ENCODE measurements at places on chromosomes 3 and 15.
A peak's percentile ranks its signal among the peaks of the same experiment; 100 is the strongest.

DNA sequence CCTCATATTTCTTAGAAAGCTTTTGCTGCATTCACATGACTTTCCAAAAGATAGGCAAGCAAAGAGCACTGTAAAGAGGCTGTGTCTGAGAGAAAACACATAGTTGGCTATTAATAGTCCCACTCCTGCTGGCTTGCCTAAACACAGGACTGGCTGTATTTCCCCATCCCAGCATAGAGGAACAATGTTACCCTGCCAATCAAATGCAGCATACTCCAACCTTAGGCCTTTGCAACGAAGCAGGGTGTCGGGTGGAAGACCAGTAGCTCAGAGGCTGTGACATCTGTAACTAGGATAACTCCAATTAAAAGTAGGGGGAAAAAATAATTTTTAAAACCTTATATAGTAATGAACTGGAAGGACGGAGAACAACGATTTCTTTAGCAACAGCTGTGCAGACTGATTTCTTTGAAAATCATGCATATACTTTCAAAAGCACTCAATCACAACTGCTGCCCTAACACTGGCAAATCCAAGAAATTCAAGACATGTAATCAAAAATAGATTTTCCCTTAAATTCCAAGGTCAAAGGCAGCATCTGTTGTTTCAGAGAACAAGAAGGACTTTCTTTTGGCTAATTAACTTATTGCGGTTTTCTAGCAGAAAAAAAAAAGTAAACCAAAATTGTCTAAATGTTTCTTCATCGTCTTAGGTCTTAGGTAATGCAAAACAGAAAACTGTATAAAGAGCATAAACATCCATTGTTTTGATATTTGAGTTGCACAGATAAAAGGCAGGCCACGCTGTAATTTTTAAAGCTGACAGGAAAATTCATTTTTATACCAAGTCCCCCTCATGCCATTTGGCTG, 139.3 kb downstream of the TNIK start:
- no peak for DNase-seq

- DNase-seq, result no peak
Measured at GRCh38 chr3:74263031-74263430, 351.4 kb downstream of the CNTN3 start.

DNA sequence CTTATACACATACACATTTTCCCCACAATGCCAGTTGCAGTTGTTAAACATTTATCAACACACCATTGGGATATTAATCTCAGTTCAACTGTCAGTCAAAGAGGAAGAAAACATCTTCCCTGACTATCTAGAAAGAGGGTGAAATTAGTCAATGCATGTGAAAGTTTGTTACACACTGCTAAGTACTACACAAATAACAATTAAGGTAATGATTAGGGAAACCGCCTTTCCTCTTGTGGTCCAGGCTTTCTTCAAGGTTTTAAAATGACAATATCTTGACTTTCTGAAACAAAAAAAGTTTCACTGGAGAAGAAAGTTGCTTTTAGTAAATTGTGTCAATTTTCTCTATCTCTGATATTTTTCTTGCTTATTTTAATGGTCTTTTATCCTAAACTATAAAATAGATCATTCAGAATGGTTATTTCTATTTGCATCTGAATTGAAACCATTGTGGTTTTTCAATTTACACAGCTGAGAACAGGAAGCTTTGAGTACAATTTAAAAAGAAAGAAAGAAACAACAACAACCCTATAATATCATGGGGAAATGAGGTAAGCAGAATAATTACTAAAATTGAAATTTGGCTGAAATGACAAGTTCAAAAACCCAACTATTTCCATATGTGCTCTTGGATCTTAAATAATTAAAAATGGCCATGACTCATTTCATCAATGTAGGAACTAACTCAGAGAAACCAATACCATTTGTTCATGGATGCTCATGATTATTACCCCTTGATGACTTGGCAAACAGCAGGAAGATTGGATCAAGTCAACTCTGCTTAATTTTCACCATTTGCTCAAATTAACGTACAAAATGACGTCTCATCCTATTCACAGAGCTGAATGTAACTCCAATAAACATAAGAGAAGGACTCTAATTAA, 31.7 kb downstream of the GPR149 start:
- no peak for DNase-seq

DNA sequence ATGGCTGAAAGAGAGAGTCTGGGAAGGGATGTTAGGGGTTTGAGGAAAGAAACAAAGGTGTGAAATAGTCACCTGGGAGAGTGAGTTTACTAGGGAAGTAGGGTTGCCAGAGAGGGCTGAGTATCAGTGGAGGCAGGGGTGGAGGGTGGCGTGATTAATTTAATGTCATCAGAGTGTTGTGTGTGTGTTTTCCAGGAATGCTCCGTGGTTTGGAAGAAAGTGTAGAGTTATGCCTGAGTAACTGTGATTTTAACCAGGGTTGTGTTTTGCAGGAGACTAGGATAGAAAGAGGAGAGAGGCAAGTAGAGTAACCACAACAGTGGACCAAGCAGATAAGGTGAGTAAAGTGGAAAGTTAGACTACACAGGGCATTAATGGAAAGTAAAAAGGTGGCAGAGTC, 27.2 kb downstream of the PLD1 start:
- DNase-seq, result no peak

DNA sequence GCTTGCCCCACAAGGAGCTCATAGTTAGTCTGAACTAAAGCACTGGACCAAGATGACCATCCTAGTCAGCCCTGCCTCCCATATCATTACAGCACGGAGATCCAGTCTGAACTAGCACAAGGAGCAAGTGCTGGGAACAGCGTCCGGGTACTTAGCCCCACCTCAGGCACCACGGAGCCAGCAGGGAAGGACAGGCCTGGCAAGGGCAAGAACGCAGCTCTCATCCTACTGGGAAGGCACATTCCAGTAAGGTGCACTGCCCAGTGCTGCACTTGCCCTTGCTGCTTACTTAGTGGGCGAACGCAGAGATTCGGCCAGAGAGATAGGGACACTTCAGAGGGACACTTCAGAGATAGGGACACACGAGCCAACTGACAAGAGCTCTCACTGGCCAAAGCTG, 27.6 kb downstream of the SEC61A1 start:
- DNase-seq, result no peak

DNA sequence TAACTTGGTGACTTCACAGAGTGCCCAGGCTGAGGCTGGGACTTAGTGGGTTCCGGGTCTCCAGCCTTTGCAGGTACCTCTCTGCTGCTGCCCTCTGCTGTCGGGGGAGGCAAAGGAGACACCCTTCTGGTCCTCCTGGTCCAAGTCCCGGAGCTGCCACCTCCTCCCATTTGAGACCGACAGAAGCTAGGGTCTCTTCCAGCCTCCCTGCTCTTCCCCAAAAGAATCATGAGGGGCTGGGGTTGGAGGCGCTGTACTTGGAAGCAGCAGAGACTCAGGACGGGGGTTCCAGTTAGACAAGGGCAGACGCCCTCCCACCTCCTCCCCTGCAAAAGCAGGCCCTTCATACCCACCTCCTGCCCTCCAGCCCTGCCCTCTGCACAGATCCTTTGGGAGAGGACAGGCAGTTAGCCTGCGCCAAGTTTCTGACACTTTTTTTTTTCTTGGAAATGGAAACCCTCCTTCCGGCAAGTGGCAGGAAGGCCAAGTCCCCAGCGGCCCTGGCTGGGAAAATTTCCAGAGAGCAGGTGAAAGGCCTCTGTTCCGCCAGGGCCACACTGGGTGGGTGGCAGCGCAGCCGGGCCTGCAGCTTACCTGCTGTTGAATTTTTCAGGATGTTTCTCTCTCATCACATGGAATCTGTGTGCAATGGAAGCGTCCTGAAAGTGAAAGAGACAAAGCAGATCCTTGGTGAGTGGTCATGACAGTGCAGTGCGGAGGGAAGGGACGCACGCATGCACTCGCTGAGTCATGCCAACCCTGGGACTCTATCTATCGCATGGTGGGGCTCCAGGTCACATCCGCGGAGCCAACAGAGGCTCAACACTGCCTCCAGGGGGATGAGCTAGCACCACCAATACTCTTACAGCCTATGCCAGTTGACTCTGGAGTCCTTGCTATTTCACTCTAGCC, 119.9 kb downstream of the DGKG start:
- peak; percentile 57 for DNase-seq

DNA sequence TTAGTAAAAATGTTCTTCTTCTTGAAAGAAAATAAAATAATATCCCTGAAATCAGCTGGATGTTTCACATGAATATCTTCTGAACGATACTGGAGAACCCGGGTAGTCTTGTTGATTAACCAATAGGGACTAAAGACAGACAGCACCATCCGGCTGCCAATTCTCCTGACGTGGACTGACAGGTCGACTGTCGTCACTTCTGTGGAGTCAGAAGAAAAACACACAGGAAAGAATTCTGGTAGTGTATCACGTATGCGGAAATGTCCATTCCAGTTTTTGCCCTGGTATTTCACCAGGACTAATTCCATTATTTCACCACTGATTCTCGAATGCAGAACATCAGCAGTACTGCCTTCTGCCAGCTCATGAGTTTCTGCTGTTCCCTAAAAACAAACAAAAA, 144.6 kb downstream of the VPS13C start:
- DNase-seq, result no peak

DNA sequence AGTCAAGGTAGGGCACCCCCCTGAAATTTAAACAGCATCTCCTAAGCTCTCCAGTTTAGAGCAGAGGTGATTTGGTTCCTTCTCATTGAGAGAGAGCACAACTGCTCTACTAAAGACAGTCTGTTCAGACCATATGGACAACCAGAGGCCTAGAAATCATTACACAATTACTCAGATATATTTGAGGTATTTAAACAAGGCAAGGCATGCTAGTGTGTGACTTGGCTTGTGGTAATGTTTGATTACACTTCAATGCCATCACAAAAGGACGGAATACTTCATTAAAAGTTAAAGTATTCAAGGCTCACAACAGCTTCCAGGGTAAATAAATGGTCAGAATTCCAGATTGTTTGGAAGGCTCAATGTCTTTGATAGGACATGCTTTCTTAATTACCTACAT, 110.2 kb downstream of the LRTM1 start:
- DNase-seq, result no peak

DNA sequence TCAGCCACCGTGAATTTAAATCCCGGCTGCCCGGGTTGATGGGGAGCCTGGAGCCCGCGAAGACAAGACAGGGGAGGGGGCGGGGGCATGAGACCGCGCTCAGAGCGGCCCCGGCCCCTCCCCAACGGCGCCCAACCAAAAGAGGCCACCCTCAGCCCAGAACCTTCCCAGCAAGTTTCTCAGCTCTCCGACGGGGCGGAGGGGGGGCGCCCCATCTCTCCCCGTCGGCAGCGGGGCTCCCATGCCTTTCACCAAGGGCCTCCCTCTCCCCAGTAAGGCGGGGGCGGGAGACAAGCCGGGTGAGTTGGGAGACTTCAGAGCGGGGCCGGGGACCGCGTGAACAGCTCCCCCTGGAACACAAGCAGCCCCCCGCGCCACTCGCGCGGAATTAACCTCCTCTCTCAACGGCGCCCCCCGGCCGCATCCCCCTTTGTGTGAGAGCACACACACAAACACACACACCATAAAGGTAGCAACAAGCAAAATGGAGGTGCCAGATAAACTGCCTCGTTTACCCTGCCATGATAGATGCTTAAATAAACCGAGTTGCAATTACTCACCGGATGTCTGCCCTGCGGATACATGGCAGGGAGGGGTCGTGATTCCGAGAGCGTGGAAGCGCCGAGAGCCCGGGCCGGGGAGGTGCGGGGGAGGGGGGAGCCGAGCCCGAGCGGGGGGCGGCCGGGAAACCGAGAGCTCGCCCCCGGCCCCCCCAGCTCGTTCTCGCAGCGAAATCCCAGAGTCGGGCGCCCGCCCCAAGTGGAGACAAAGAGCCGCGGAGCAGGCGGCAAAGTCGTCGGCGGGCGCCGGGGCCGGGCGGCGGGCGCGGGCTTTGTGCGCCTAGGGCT, 1.3 kb downstream of the TLE3 start:
- no peak for DNase-seq

DNA sequence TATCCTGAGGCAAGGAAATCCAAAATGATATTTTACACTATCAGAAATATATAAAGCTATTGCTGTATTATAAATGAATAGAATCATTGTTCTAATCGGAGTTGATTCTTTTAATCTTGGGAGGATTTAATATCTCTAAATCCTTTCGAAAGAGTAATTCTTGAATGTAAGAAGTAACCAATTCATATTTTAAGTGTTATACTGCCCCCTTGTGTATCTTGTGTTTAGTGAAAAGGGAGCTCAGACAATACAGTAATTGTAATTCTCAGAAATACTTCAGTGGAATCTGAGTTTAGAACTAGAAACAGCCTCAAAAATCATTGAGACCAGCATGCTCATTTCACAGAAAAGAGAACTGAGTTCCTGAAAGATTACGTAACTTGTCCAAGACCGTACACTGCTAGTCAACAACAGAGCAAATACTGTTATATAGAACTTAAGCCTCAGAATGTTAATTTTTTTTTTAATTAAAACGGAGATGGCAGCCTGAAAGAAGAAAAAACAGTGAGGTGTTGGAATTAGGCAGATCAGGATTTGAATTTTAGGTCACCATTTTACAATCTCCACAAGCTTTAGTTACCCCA, 42.9 kb downstream of the PLCH1 start:
- DNase-seq, result no peak

DNA sequence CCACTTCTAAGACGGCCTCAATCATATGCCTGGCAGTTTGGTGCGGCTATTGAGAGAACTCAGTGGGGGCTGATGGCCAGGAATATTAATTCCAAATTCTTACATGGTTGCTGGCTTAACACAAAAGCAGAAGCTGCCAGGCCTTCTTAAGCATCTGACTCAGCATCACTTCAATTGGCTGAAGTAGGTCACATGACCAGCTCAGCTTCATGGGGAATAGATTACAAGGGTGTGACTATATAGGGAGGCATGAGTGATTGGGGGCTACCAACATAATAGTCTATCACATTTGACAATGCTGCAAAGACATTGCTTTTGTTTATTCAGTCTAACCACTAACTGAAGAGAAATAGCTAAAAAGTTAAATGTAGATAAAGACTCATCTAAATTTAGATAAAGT, 101.6 kb upstream of the ANKRD28 start:
- DNase-seq, result no peak

- no peak for DNase-seq
Measured at GRCh38 chr15:57698991-57699390, 7.5 kb upstream of the POLR2M start.

DNA sequence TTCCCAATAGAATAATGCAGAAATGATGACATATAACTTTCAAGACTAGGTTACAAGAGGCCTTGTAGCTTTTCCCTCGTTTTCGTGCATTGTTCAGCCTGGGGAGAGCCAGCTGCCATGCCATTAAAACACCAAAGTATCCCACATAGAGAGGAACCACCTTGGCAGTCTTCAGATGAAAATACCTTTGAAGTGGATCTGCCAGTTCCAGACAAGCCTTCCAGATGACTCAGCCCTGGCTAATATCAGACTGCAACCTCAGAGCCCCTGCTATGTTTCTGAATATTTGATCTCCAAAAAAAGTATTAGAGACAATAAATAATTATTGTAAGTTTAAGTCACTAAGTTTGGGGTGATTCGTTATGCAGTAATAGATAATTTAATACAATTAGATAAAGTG, 294.3 kb upstream of the GBE1 start:
- no peak for DNase-seq

GRCh38 chr15:90901175-90902039, 1.7 kb upstream of the MAN2A2 start:
- DNase-seq, result no peak

GRCh38 chr15:56725386-56725785, 7.9 kb downstream of the ZNF280D start:
- DNase-seq, result no peak
